ENCODE measurements at places on chromosomes 1 and 21.

- peak; percentile 79 for DNase-seq
Observed at GRCh38 chr1:110615548-110616130, 9.5 kb upstream of the KCNA2 start.

GRCh38 chr1:98557895-98558294 is 103.6 kb upstream of the SNX7 start:
- no peak for DNase-seq

- no peak for DNase-seq
Observed at GRCh38 chr1:176541663-176542062, 78.7 kb downstream of the PAPPA2 start.

DNA sequence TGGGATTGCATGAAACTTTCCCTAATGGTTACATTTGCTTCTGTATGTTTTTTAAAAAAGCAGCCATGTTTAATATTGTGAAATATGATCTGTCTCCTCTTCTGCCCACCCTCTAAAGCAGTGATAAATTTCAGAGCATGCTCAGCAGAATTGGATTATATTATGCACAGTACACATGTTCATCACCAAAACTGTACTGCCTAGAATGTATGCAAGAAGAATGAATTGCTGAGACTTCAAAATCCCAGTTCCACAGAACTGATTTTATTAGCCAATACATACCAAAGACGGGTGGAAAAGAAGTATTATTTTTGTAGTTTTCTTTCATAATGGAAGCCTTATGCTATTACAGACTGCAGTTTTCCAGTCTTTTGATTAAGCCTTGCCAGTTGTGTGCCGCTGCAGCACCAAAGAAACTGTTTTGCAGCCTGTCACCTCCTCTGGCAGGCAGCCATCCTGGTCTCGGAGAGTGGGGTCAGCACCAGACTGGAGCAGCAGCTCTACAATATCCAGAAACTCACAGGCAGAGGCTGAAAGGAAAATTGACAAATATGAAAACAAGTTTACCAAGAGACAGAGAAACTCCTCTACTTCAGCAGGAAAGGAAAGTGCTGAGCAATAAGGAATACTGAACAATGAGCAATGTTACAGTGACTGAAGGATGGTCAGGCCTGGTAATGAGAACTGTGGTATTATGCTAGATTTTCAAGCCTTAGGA is 58.1 kb downstream of the LHX4 start:
- no peak for DNase-seq

- DNase-seq, result no peak
Observed at GRCh38 chr1:198662821-198663220, 24.0 kb downstream of the PTPRC start.

DNA sequence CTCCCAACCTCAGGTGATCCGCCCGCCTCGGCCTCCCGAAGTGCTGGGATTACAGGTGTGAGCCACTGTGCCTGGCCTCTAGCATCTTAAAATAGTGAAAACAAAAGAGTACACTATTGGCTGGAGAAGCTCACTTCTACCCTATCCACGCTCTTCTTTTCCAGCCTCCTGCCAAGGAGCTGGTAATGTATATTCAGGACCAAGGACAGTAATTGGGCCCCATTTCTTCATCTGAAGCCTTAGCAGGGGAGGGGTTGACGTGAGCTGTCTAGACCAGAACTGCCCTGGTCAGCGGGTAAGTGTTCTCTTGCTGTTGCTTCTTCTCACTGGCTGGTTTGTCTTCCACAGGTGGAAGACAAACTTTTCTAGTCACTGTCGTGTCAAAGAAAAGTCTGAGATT is 70.2 kb downstream of the DNM3 start:
- no peak for DNase-seq

GRCh38 chr1:74763807-74764206 is 30.9 kb downstream of the TYW3 start:
- DNase-seq, result no peak

Data from COR-L47 (cell line).